ENCODE measurements at places on chromosomes 7 and 10.

- H3K4me1 ChIP-seq, result peaks cover 24% of the 10 kb centered on the region
- H3K36me3 ChIP-seq, result no peaks in the 10 kb centered on the region
Measured at GRCh38 chr7:74633451-74633921, 24.0 kb upstream of the GTF2I start.

DNA sequence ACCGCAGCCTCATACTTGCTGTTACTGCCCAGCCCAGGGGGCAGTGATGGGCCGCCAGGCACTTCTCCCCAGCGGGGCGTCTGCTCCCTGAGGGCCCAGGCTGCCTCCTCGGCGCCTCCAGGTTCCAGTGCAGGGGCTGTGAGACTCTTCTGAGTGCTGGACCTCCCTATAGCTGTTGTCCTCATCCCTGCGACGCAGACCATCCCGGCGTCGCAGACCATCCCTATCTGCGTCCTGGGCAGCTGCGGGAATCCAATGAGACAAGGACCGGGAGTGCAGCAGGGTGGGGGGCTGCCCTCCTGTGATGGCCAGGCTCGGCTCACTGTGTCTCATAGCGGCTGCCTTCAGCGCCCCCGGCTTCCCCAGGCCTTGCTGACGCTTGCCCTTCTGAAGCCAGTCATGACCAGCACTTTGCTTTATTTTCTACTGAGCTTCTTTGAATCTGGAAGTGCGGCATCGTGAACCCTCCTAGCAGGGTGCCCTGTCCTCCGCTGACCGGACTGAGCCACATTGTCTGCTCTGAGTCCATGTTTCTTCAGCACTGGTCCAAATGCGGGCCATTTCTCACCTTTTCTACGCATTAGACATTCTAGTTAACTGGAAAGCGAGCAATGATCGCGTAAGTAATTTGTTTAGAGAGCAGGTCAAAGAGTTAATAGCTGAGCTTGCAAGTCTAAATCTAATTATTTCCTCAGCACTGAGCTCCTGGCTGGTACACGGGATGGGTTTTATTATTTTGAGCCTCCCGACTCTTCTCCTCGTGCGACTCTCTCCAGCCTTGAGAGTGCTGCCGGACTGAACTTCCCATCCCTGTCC, 339.5 kb downstream of the WDR37 start:
- no peak overlapping the region for H3K4me3 ChIP-seq
- H3K36me3 ChIP-seq, result no peaks in the 10 kb centered on the region
- no peaks in the 10 kb centered on the region for H3K27me3 ChIP-seq
- H3K4me1 ChIP-seq, result no peaks in the 10 kb centered on the region
- H3K27ac ChIP-seq, result no peak overlapping the region

- no peaks in the 10 kb centered on the region for H3K4me1 ChIP-seq
- H3K27me3 ChIP-seq, result no peaks in the 10 kb centered on the region
- H3K36me3 ChIP-seq, result peaks cover 9% of the 10 kb centered on the region
Measured at GRCh38 chr7:21448974-21449373, 21.1 kb downstream of the SP4 start.

DNA sequence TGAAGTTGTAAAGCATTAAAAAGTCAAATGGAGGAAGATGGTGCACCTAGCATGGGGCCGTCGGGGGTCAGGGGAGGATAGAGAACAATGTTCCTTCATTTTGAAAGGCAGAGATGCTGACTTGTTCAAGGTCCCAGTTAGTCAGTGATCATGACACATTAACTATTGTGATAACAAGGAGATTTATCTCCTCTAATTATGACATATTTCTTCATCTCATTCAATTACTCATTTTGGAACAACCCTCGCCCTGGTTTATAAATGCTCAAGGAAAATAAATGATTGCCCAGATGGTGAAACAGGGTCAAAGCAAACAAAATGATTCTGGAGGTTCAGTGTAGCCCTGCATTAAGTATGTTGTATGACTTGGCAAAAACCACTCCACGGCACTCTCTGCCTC, 106.2 kb downstream of the ITIH5 start:
- no peak for DNase-seq
- no peaks in the 10 kb centered on the region for H3K27me3 ChIP-seq
- no peak overlapping the region for H3K4me3 ChIP-seq

GRCh38 chr7:44772867-44773266, 23.6 kb upstream of the PPIA start:
- no peaks in the 10 kb centered on the region for H3K4me1 ChIP-seq
- H3K27me3 ChIP-seq, result no peaks in the 10 kb centered on the region
- H3K4me3 ChIP-seq, result no peak overlapping the region
- no peaks in the 10 kb centered on the region for H3K36me3 ChIP-seq

- no peaks in the 10 kb centered on the region for H3K36me3 ChIP-seq
- H3K27ac ChIP-seq, result no peak overlapping the region
- no peak overlapping the region for H3K4me3 ChIP-seq
- no peak for DNase-seq
- no peaks in the 10 kb centered on the region for H3K4me1 ChIP-seq
Measured at GRCh38 chr10:6642876-6643275, 62.8 kb upstream of the PRKCQ start.

DNA sequence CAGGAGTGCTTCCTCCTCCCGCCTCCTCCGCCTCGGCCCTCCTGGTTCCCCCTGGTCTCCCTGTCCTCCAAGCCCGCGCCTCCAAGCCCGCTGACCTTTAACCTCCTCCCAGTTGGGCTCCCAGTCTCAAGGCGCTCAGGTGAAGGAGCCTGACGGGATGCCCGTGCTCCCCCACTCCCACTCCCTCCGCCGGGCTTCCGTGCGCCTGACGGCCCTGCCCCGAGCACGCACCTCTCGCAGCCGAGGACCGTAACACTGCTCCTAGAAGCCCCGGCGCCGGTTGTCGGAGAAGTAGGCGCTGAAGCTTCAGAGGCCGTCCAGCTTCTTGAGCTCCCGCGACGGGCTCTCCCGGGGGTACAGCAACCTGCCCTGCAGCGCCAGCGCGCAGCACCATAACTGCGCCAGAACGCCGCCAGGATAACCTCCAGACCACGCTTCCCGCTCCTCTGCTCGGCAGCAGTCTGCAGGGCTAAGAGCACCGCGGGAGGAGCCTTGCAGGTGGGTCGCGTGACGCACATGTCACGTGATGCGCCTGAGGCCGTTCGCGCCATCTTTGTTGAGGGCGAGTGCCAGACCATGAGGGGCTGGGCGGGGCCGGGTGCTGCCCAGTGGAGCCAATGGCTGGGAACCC, 71.0 kb upstream of the ZNF479 start:
- H3K4me3 ChIP-seq, result no peak overlapping the region
- H3K27me3 ChIP-seq, result no peaks in the 10 kb centered on the region
- H3K27ac ChIP-seq, result no peak overlapping the region

All from tibial nerve (tissue), 4 donors.